Posterior vena cava (tissue), 2 donors: ENCODE measurements at places on chromosomes 3 and 15.
A peak's percentile ranks its signal among the peaks of the same experiment; 100 is the strongest.

- DNase-seq = no peak
Observed at GRCh38 chr15:59304034-59304795, 68.5 kb downstream of the MYO1E start.

DNA sequence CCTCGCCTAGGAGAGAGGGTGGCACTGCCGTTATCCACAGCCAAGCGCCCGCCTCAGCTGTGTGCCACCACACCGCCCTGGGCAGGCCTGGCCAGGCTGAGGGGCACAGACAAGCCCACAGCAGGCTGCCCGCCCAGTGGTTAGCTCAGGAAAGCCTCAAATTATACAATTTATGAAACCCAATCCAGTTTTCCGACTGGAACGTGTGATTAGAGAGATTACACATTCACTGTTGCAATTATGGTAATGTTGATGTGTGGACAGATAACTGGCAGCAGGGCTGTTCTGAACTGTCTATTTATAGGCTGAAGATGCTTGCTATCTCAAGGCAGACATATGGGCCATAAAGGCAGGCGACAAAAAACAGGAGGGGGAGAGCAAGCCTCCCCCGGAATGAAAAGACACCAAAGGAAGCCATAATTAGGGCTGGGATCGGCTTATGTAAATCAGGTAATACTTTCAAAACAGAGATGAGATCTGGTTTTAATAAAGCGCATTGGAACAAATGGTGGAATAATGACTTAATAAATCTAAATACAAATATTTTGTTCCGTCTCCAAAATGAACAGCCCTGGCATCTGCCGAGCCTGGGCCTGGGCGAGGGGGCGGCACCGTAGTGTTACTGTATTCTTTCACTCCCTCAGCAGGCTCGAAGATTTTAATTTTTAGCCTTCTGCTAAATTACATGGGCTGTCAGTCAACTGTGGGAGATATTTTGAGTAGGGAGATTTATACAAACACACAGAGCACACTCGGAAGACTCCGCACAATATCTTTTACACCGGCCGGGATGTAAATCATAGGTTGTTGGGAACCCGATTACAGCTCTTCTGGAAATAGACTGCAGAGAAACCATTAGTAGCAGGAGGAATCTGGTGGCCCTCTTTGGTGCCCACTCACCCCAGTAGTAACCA lies 103.1 kb upstream of the TLE3 start:
- no peak for DNase-seq

GRCh38 chr3:155194973-155195957 lies 98.2 kb downstream of the STRIT1 start:
- no peak for DNase-seq

- no peak for DNase-seq
Observed at GRCh38 chr15:96087180-96087884, 243.2 kb upstream of the NR2F2 start.

- DNase-seq = peak; percentile 99
Observed at GRCh38 chr3:46978985-46979944, at the start of gene NBEAL2. Gene NBEAL2 (plus strand): TSS chr3:46979666. CDS start chr3:46979862, 196 bp downstream.

GRCh38 chr3:120173056-120173675 lies 78.9 kb upstream of the GSK3B start:
- DNase-seq = no peak

DNA sequence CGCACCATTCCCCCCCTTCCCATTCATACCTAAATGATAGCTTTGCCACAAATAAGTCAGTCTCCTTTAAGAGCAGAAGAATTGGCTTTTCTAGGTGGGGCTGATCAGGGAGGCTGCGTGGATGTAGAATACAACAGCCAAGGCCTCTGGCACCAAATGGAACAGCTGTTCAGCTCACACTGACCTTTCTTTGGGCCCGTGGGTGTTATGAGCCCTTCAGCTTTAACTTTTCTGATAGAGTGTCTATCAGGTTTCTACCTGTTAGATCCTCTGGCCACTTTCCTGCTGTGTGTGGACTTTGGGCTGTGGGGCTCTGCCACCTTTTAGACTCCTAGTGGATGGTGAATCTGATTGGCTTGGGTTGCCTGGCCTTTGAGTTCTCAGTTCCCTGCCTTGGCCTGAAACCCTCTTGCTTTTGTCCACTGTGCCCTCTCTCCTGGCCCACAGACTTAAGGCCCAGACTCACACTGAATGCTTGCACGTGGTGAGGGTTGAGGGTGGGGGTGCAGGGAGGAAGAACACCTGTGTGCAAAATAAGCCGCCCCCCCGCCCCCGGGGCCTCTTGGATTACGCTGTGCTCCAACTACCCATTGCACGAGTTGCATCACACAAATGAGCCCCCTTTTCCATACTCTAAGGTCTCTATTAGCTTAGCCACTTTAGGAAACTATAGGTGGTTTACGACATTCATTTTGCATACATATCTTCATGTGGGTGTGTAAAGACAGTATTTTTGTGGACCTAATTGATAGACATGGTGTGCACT lies 1.3 kb upstream of the RFX7 start:
- no peak for DNase-seq

GRCh38 chr15:86317384-86317740 lies 237.7 kb downstream of the AGBL1 start:
- no peak for DNase-seq

DNA sequence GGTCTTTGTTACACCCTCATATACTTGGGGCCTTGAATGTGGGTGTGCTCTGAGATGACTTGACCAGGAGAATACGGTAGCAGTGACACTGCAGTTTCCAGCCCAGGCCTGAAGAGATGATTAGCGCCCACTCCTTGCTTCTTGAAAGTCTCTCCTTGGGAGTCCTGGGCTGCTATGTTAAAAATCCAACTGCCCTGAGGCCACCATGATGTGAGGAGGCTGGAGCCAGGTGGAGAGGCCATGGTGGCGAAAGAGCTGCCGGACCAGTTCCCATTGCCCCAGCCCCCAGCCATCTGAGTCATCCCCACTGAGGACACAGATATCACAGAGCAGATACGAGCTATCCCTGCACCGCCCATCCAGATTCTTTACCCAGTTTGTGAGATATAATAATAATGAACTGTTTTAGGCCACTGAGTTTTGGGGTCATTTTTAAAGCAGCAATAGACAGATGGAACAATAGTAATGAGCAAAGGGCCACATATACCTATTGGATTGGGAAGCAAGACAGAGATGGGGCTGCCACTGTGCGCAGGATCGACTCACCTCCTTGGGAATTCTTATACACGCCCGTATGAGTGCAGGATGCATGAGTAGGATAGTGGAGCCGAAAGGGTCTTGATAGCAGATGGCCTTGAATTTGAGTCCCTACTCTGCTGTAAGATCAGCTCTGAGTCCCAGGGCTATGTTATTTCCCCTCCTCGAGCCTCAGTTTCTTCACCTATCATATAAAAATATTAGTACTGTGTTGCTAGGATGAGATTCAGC lies 12.1 kb upstream of the GATA2 start:
- DNase-seq = no peak

- DNase-seq = no peak
Observed at GRCh38 chr15:73841756-73842725, 31.3 kb upstream of the TBC1D21 start.
